CD4-positive, alpha-beta T cell treated with Interleukin-1 beta for 1 hour (primary cell): ENCODE measurements at places on chromosomes 3 and 15.

DNA sequence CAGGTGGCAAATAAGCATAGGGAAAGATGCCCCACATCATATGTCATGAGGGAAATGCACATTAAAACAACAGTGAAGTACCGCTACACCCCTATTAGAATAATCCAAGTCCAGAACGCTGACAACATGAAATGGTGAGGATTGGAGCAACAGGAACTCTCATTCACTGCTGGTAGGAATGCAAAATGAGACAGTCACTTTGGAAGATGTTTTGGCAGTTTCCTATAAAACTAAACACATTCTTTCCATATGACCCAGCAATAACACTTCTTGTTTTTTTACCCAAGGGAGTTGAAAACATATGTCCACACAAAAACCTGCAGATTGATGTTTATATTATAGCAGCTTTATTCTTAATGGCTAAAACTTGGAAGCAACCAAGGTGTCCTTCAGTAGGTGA lies 116.4 kb upstream of the TOPAZ1 start:
- DNase-seq = no peak

GRCh38 chr15:77804210-77804609 lies 171.5 kb upstream of the LINGO1 start:
- no peak for DNase-seq

GRCh38 chr3:127693336-127693843 lies 20.6 kb downstream of the ABTB1 start:
- DNase-seq = no peak

- no peak for DNase-seq
Observed at GRCh38 chr3:194194757-194195085, 58.8 kb downstream of the HES1 start.

DNA sequence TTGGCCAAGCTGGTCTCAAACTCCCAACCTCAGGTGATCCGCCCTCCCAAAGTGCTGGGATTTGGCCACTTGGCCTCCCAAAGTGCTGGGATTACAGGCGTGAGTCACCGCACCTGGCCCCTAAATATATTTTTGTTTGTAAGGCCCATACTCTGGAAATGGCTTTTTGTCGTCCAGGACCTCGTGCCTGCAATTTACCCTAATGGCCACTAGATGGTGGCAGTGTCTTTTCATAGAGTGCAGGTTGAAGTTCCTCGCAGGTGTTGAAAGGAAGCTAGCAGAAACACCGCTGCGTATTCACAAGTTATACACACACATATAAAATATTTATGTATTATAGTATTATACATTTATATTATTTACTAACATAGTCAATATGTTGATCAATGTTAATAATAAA lies 97.2 kb downstream of the LRTM1 start:
- no peak for DNase-seq

DNA sequence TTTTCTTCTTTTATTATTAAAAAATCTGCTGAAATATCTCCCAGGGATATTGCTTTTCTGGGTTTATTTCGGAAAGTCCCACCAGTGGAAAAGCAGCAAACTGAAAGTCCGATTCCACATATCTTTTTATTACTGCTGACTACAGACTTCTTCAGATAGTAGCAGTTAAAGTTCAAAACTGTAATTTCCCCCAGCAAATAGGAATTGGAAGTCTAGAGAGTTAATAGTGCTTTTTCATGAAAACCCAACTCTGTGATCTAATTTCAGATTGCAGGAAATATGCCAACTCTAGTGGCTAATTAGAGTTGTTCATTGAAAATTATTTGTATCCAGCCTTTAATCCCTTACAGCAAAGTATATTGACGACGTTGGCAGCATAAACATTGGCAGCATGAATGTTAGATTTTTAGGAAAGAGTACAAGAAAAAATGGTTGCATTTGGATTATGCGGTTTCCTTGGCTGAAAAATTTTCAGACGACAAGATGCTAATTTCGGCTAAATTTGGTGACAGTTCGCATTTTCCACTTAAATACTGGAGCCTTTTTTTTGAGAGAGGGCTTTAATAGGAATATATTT lies 472.9 kb upstream of the CBLB start:
- no peak for DNase-seq
